ENCODE measurements at places on chromosomes 12 and 14.

DNA sequence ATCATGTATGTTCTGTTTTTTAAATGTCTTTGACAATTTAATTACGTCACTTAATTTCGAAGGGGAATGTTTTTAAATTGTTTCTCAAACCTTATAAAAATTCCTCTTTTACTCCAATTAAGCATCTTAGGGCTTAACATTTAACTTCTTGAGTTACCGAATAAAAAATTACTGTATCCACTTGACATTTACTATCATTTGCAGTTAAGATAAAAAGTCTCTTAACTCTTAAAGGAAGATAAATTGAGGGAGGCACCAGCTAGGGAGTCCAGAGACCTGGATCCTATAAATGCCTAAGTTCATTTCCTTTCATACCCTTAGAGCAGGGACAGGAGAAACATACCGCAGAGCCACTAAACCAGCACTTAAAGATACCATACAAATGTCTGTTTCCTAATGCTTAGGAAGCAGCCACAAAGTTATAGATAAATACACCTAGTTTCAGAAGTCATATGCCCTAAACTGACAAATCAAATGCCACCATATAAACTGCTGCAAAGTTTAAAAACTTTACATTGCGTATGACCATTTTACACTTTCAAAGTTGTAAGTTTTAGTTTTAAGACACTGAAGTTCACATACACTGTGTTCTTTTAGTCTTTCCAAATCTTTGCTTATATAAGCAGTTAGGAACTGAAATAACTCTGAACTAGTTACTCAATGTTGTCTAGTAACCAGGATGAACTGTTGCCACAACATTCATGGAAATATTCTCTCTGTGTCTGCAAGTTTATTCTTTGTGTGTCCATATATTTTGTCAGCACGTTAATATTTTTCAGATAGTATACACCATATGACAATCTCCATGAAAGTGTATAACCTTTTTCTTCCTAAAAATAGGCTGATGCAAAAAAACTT lies 71.2 kb downstream of the GALNT4 start:
- DNase-seq, result peak; percentile 27

GRCh38 chr12:23041774-23042173 lies 416.8 kb downstream of the ETNK1 start:
- DNase-seq, result no peak

DNA sequence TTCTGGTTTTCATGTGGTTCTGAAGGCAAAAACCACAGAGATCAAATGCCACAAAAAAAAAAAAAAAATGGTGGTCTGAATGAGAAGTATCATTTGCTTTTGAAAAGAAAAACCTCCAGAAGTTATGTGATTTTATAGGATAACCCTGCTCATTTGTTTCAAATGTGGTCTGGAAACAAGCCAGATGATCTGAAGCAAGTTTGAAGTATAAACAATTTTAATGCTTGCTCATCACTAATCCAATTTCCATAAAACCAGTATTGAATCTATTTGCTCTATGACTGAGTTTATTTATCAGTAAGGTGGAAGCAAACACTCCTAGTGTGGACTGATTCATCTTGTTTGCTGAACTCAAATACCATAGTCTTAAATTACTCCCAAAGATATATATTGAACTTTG lies 407.3 kb upstream of the FLRT2 start:
- DNase-seq, result no peak

DNA sequence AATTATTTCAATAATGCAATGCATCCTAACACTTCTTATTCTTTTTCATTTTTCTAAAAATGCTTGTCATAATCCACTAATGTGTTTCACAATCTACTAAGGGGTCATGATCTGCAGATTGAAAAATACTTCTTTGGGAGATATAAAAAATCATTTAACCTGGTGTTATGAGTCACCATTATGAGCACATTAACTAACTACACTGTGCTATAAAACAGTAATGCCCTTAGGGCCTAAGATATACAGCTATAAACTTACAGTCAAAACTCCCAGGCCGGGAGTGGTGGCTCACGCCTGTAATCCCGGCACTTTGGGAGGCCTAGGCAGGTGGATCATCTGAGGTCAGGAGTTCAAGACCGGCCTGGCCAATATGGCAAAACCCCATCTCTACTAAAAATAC lies 14.2 kb downstream of the ATXN2 start:
- no peak for DNase-seq

DNA sequence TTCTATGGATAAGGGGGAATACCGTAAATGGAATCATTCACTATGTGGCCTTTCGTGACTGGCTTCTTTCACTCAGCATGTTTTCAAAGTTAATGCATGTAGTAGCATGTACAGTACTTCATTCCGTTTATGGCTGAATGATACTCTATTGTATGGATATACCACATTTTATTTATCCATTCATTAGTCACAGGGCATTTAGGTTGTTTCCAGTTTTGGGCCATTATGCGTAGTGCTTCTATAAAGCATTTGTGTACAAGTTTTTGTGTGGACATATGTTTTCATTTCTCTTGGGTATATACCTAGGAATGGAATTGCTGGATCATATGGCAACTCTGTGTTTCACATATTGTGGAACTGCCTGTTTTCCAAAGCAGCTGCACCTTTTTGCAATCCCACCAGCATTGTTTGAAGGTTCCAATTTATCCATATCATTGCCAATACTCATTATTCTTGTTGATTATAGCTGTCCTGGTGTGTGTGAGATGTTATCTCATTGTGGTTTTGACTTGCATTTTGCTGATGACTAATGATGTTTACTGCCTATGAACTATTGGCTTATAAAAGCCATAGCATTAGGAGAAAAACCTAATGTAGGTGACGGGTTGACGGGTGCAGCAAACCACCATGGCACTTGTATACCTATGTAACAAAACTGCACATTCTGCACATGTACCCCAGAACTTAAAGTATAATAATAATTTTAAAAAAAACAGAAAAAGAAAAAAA lies 45.5 kb downstream of the ATF7IP start:
- DNase-seq, result no peak

GRCh38 chr12:70971001-70971794 lies 50.7 kb upstream of the PTPRR start:
- no peak for DNase-seq

DNA sequence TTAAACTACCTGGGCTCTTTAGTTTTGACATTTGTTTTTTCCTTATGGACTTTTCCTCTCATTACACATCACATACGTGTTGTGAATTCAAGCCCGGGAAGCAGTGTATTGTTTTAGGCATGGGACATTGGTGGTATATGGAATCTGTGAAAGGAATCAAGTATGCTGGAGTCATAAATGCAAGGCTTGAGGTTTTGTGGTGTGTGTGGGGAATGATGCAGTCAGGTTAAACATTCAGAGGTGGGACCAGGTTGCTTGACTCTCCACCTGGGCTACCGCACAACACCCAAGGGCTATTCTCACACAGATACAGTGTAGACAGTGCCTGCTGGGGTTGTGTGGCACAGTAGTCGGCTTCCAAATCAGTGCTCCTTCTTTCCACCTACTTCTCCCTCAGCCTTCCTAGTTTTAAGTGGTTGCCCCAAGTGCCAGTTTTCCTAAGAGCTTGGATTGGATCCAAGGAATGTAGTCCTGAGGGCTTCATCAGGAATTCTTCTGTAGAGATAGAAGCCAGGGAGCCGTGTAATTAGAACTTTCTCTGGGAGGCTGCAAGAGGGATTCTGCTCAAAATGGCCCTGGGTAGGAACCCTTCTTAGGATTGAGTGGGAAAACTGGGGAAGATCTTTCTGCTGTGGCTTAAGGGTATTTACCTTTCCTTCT lies 243.7 kb downstream of the C12orf75 start:
- no peak for DNase-seq

GRCh38 chr14:37720131-37720530 lies 124.7 kb downstream of the TTC6 start:
- no peak for DNase-seq

GRCh38 chr14:68374682-68375081 lies 418.2 kb downstream of the ZFP36L1 start:
- DNase-seq, result no peak

DNA sequence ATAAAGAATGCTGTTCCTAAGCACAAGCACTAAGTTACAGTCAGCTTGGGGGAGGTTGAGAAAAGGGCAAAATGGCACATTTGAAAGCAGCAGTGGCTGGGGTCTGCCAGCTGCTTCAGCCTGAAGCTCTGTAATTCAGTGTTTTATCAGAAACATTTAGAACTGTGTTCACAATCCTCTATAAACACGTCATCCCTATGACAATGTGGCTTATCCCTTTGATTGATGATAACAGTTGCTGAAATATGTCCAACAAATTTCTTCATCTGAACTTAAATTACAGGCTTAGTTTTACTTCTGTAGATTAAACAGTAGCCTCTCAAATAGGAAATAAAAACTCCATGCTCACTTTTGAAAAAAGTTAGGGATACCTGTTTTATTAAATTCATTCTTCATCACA lies 108.8 kb downstream of the VEZT start:
- no peak for DNase-seq

- DNase-seq, result no peak
Measured at GRCh38 chr12:52370926-52371608, 3.8 kb upstream of the KRT85 start.

GRCh38 chr12:123282111-123282510 lies 10.5 kb upstream of the CDK2AP1 start:
- no peak for DNase-seq

DNA sequence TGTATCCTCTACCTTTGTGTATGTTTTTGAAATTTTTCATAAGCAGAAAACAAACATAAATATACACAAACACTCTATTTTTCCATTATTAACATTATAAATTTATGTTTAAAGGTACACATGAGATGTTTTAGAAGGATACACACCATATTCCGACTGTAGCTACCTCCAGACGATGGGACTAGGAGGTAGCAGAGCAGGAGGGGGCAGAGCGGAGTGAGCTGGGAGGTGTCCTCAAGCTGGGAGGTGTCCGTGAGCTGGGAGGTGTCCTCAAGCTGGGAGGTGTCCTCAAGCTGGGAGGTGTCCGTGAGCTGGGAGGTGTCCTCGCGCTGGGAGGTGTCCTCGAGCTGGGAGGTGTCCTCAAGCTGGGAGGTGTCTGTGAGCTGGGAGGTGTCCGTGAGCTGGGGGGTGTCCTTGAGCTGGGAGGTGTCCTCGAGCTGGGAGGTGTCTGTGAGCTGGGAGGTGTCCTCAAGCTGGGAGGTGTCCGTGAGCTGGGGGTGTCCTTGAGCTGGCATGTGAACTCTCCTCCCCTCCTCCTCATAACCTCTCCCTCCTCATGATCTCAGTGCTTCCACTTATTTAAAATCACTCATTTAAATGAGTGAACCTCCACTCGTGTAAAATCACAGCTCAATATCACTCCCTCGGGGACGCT lies 346.9 kb upstream of the SFSWAP start:
- DNase-seq, result no peak

GRCh38 chr12:84470361-84470760 lies 442.2 kb downstream of the SLC6A15 start:
- no peak for DNase-seq

- no peak for DNase-seq
Measured at GRCh38 chr12:31312431-31312830, 13.5 kb downstream of the SINHCAF start.

GRCh38 chr14:59280961-59281360 lies 92.5 kb downstream of the DAAM1 start:
- no peak for DNase-seq

GRCh38 chr14:54838931-54839512 lies 63.6 kb downstream of the GCH1 start:
- no peak for DNase-seq

- no peak for DNase-seq
Measured at GRCh38 chr14:61153914-61154545, 127.1 kb downstream of the TMEM30B start.

- DNase-seq, result no peak
Measured at GRCh38 chr12:3207858-3208257, 130.7 kb downstream of the TSPAN9 start.

- DNase-seq, result no peak
Measured at GRCh38 chr12:123078120-123078465, 72.8 kb downstream of the PITPNM2 start.

- DNase-seq, result peak; percentile 43
Measured at GRCh38 chr12:104219908-104220404, 4.4 kb downstream of the TXNRD1 start.

- DNase-seq, result no peak
Measured at GRCh38 chr12:32598688-32599087, 80.4 kb upstream of the DNM1L start.

- no peak for DNase-seq
Measured at GRCh38 chr12:39846971-39847650, 227.5 kb upstream of the ABCD2 start.

DNA sequence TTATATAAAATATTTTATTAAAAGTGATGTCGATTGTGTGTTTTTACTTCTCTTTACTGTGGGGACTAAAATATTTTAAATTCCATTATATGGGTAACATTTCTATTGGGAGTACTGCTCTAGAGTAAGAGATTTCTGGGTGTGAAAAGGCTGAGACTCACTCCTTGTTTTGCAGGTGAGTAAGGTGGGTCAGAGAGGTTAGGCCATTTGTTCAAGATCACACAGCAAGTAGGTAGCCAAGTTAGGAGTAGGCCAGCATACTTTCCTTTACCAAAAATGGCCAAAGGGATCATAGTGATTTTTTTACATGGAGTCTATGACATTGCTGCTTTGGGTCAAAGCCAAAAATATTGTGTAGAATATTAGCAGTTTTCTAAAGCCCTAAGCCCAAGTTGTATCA lies 138.0 kb downstream of the ETV6 start:
- no peak for DNase-seq

DNA sequence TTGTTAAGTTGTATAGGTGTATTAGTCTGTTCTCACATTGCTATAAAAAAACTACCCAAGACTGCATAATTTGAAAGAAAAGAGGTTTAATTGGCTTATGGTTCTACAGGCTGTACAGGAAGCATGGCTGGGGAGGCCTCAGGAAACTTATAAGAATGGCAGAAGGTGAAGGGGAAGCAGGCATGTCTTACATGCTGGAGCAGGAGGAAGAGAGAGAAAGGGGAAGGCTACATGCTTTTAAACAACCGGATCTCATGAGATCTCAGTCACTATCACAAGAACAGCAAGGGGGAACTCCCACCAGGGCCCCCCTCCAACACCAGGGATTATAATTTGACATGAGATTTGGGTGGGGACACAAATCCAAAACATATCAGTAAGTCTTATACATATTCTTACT lies 60.5 kb upstream of the OR10AD1 start:
- DNase-seq, result no peak

- no peak for DNase-seq
Measured at GRCh38 chr14:78310272-78310671, 140.1 kb downstream of the NRXN3 start.

DNA sequence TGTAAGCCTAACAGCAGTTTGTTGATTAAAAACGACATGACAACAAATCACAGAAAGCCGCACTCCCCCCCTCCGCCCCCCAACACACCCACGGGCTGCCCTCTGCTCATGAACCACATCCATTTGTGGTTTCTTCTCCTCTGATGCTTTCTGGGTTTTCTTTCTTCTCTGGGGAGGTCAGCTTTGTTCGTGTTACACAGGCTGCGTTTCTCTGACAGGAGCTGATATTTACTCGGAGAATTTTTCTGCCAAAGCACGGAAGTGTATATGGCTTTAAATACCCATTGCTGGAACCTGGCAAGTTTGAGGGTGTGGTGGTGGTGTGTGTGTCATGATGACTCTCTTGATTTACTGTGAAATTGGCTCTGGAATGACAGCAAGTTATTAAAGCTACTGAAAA lies 883.7 kb upstream of the TMEM132C start:
- no peak for DNase-seq

Data from SK-N-DZ (cell line).